ENCODE measurements at places on chromosomes 6 and 20.

GRCh38 chr20:37238935-37239451, 22.6 kb downstream of the GHRH start:
- peak; percentile 27 for DNase-seq

DNA sequence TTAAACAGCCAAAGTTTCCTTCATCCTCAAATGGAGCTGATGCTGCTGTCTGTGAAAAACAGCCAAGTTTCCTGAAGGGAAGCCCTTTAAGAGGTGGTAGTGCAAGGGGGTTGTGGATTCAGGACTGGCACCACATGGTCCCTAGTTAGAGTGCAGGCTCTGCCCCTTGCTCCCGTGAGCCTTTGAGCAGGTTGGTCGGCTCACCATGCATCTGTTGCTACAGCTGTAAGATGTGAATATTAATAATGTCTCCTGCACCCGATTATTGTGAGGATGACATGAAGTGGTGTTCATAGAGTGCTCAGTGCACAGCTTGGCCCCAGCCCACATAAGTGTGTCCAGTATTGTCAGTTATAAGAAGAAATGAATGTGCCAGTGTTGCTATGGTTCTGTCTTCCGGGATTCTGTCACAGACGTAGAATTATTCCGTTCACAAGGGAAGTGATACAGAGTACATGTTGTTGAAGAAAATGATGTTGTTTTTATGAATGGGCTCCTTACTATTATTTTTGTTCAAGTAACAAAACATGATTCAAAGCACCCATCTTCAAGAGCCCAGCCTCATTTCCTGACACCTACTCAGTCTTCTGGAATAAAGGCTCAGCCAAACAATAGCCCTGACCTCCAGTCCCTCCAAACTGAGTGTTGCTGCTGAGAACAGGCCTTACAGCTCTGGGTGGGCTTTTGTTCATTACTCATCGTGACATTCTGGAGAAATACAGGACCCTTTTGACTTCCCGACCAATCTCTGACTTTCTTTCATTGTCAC, 2.9 kb upstream of the PKIG start:
- no peak for DNase-seq

GRCh38 chr6:44432726-44433125, 45.2 kb downstream of the CDC5L start:
- no peak for DNase-seq

- no peak for DNase-seq
These were observed 75.1 kb downstream of the DZANK1 start for GRCh38 chr20:18391686-18392085.

DNA sequence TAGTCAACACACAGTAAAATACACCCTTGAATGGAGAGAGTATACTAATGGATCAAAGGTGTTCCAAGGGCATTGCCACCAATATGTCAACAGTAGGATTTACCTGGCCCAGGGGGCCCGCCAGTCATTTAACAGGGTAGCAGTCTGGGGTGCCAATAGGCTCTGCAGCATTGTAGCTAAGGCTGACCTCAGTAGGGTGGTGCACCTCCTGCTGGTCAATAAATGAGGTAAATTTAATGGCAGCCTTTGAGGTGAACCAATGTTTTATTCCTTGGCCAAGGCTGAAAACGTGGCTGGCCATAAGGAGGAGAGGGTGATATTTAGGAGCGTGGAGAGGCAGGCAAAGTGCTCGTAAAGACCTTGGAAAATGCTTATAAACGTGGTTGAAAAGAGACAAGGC, 147.2 kb downstream of the RPS12 start:
- DNase-seq: no peak

All from adipocyte (in vitro differentiated cells).